ENCODE measurements at places on chromosomes 11 and 22.

- DNase-seq: no peak
Measured at GRCh38 chr11:1927026-1927847, 7.7 kb downstream of the TNNT3 start.

- no peak for DNase-seq
Measured at GRCh38 chr11:64499261-64500004, 91.6 kb upstream of the SLC22A12 start.

DNA sequence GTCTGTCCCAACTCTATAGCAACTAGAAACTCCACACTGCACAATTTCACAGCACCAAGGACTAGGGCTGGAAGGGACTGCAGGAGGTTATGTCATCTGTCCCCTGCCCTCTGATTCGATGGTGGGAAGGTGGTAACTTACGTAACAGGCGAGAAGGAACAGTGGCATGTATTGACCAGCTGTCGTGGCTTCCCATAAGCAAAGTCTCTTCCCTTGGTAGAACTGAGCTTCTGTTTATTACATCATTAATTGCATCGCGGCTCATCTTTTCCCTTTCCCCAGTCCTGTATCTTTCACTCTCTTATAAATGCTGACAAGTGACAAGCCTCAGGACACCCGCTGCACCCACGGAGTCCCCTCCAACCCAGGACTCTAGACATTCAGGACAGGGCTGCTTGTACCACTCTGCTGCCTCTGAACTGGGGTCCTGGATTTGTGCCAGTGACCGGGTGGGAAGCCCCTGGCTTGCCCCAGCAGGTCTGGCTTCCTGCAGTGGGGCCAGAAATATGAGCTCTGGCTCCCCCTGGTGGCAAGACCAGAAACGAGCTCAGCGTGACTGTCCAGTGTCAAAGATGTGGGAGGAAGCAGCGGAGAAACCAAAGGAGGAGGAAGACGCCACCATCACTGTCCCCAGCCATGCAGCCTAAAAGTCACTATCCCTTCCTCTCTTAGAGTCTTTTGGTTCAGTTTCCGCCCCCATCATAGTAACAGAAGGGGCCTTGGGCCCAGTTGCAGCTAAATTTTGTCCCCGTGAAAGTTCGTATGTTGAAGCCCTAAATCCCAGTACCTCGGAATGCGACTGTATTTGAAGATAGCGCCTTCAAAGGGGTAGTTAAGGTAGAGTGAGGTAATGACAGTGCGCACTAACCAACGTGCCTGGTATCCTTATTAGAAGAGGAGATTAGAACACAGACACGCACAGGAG is 84.5 kb downstream of the ISX start:
- DNase-seq: peak; percentile 45

- no peak for DNase-seq
Measured at GRCh38 chr11:72491001-72491400, 56.7 kb upstream of the CLPB start.

DNA sequence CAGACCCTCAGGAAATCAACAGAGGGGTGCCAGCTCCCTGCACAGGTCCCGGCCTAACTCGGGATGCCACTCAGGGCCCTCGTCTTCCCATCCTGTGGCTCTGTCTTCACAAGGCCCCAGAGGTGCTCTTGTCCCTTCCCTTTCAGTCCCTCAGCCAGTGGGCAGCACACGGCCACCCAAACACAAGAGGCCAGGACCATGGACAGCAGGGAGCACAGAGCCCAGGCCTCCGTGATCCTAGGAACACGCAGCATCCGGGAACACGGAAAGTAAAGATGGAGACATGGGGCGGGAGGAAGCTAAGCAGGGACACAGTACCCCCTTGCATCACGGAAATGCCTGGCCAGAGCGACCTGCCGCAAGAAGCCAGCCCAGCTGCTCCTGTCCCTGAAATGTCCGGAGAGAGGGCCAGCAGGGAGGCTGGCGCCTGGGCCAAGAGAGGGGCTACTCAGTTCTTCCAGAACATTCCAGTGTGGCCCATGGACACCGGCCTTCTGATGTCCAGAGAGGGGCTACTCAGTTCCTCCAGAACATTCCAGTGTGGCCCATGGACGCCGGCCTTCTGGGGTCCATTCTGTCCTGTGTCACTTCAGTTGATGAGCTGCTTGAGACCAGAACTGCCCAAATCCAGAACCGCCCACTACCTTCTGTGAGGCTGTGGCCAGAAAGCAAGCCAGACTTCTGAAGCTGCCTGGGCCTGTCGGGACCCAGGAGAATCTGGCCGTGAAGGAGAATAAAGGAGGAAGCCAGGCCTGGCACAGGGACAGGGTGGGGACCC is 274.0 kb downstream of the BRD1 start:
- DNase-seq: no peak

DNA sequence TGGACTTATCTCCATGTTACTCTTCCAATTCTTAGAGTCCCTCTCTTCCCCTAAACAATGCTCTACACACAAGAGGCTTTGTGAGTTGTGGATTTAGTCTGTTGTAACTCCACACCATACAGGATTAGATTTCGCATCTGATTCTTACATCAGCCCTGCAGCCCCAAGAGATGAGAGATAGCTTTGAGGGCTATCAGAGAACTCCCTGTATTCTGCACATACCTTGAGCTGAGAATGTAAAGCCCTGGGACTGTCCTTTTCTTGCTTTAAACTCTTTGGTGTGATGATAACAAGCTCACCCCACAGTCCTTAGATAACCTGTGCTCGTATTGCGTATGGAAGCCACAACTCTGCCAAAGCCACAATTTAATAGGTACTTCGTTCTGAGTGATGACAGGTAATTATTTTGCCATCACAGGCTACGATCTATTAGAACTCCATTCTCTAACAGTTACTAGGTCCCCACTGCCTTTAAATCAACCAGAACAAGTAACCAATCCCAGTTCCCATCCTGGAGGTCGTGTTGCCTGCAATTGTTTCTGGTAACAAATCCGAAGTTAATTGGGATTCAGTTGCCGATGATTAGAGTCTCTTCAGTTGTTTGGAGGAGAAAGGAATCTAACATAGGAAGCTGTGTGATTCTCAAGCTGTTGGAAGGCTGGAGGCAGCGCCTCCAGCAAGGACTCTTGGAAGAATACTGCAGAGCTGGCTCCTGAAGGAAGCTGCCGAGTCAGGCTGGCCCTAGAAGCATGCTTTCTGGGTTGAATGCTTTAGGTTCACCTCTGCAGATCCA is 1.3 kb upstream of the PARVG start:
- DNase-seq: no peak

GRCh38 chr11:77126861-77127234 is 1.2 kb upstream of the MYO7A start:
- DNase-seq: peak; percentile 38

GRCh38 chr11:7651700-7652099 is 21.6 kb downstream of the CYB5R2 start:
- no peak for DNase-seq

GRCh38 chr22:25492841-25493734 is 71.4 kb upstream of the GRK3 start:
- no peak for DNase-seq

DNA sequence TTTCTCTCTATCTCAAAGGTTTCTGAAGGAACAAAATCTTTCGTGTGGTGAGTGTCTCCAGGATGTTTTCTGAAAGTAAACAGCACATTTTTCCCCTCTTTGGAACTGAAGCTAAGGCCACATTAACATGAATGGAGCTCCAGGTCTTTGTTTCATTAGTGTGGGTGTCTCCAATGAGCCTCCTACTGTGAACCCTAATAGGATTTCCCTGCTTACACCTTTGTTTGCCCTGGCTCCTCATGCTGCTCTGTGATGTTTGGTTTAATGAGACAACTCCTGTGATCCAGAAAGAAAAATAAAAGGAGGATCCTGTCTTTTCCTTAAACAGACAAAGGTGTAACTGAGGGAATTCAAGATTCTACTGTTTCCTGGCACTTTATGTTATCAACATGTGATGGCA is 76.9 kb upstream of the SLC6A5 start:
- DNase-seq: no peak

DNA sequence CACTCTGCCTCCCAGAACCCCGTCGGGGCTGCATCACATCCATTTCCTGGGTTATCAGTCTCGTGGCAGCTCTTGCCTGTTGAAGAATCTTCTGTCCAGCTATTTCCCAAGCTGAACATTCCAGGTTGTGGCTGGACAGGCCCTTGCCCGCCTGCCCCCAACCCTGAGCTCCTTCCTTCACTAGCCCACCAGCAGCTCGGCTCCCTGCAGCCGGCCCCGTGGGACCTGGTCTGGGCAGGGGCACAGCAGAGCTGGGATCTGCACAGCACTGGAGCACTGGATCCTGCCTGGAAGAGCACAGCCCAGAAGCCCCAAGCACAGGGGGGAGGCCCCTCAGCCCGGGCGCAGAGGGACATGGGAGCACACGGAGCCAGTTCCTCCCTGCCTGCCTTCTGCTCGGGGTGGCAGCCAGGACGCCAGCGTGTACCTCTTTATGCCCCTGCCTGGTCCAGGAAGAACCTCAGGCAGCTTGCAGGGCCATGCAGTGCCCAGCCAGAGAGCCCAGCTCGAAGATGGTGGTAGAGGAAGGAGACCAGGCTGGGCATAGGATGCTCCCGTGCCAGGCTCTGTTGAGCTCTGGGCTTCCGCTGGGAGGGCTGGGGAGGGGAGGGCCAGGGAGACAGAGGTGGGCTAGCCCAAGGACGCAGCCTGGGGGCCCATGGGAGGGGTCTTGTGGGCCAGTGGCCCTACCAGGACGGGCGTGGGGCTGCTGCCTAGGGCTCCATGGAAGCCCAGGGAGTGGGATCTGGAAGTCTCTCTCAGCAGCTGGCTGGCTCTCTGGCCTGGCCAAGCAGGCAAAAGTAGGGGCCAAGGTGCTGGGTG is 16.6 kb upstream of the GNB1L start:
- peak; percentile 6 for DNase-seq

DNA sequence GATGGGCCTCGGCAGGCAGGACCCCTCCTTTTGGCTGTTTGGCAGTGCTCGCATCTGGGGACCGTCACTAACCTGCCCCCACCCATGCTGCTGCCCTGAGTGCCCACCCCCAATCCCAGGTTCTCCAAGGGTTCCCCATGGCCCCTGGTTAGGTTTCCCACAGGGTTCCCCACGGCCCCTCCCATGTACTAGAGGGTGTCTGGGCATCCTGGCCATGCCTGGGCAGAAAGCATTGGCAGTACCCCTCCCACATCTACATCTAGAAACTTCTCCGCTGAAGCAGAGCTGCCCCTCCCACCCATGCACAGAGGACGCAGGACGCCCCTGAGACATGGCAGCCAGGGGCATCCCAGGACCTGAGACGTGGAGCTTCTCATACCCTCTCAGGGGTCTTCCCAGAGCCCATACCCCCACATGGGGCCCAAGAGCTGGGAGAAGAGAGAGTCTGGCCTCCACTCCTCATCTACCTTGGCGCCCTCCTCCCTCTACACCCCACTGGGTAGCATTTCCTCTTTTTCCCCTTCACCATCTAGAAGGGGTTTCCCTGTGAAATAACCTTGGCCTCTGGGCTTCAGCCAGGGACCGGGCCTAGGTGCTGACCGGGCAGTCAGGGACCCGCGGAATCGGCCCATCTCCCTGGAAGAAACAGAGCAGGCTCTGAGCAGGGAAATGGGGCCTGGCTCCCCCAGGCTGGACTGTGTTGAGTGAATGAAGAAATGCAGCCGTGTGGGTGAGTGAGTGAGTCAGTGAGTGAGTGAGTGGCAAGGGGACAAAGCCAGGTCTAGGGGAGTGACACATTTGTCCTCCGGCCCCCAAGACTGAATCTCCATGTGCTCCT is 987.3 kb downstream of the BRD1 start:
- no peak for DNase-seq

DNA sequence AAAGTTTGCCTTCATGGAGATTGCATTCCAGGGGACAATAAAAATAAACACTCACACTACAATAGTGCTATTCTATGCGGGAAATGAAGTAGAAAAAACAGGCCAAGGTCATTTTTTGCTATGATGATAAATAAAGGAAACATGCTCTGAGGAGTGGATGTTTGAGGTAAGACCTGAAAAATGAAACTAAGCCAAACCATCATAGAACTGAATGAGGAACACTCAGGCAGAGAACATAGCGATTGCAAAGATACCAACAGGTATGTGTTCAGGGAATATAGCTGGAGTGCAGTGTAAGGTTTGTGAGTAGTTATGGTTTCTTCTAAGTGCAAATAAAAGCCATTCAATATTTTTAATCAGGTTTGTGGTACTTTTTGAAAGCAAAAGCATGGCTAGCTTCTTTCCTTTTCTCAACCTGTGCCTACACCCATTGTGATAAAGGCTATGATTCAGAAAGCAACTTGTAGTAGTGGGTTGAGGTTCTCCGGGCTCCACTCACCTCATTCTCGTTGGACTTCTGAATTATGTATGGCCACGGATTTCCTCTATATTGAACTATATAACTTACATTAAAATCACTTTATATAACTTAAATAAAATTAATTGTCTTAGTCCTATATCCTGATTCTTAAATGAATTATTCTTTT is 278.2 kb upstream of the CHORDC1 start:
- DNase-seq: no peak

DNA sequence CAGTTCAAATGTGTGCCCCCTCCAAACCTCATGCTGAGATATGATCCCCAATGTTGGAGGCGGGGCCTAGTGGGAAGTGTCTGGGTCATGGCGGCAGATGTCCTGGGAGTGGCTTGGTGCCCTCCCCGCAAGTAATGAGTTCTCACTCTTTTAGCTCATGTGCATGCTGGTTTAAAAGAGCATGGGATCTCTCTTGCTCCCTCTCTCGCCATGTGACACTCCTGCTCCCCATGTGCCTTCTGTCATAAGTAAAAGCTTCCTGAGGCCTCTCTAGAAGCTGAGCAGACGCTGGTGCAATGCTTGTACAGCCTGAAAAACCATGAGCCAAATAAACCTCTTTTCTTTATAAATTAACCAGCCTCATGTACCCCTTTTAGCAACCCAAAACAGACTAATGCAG is 98.8 kb downstream of the SGSM3 start:
- DNase-seq: no peak

GRCh38 chr11:92340839-92341238 is 116.2 kb downstream of the FAT3 start:
- DNase-seq: no peak

GRCh38 chr11:83836883-83837654 is 550.9 kb upstream of the CCDC90B start:
- DNase-seq: peak; percentile 29

- no peak for DNase-seq
Measured at GRCh38 chr22:31692186-31692886, 30.3 kb upstream of the PISD start.

GRCh38 chr11:95501761-95502266 is 270.8 kb upstream of the SESN3 start:
- no peak for DNase-seq

- no peak for DNase-seq
Measured at GRCh38 chr11:57092028-57092698, 89.6 kb upstream of the LRRC55 start.

DNA sequence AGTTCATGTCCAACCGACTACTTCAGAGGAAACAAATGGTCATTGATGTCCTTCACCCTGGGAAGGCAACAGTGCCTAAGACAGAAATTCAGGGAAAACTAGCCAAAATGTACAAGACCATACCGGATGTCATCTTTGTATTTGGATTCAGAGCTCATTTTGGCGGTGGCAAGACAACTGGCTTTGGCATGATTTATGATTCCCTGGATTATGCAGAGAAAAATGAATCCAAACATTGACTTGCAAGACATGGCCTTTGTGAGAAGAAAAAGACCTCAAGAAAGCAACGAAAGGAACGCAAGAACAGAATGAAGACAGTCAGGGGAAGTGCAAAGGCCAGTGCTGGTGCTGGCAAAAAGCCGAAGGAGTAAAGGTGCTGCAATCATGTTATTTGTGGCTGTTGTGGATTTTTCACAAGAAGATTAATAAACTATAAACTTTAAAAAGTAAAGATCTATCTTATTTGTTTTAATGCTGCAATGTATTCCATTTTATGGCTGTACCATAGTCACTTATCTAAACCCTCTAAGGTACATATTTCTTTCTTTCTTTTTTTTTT is 20.1 kb upstream of the HIPK3 start:
- DNase-seq: no peak

- DNase-seq: no peak
Measured at GRCh38 chr11:118448294-118448693, 12.0 kb downstream of the KMT2A start.
